ENCODE measurements at places on chromosomes 13 and 19. TPM values are rescaled to one million over a fixed set of nuclear protein-coding genes. Genes with fewer than 3 reads are reported as not detected.

KLHL1 gene
- polyA plus RNA-seq, result not detected

ZNF829 gene
- 0.56 TPM for polyA plus RNA-seq

SIGLEC14 gene
- 0.11 TPM for polyA plus RNA-seq

RNF17 gene
- not detected for polyA plus RNA-seq

ZNF382 gene
- polyA plus RNA-seq, result 0.71 TPM

All from esophagus (tissue), 2 donors.